Activated CD4-positive, alpha-beta T cell treated with anti-CD3 and anti-CD28 coated beads, Interleukin-2, amount 50 U/mL, for 48 hours (primary cell): ENCODE measurements at places on chromosomes 2 and 18.

- DNase-seq = no peak
Observed at GRCh38 chr18:8812631-8813030, 107.3 kb downstream of the MTCL1 start.

DNA sequence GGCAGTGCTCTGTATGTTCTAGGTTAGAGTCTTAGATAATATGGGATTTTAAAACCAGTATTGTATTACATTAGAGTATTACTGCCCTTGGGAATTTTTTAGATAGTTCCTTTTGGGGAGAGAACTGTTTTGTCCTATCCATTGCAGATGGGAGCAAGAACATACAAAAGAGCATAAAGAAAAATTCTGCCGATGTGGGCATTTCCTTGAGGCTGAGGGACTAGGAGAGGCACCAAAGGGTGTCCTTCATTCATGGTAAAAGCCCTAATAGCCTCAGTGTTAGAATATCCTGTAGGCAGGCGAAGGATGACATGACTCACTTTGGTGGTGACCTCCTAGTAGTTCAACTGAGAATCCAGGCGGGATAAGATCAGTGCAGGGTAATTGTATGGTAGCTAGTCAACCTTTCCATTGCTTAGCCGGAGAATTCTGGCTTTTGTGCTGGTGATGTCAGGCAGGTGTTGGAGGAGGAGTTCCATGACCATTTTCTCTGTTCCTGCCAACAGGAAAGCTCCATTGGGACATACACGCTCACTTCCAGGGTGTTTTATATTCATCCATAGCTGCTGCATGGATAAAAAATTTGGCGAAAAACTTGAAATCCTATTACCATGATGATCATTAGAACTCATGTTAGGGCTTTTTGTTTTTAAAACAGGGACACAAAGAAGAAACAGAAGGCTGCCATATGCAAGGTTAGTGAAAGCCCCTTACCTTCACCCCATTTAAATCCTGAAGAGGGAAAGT lies 28.1 kb downstream of the EPAS1 start:
- no peak for DNase-seq

- DNase-seq = no peak
Observed at GRCh38 chr2:84959095-84959565, 11.8 kb upstream of the KCMF1 start.

- DNase-seq = no peak
Observed at GRCh38 chr2:208294482-208295024, 28.5 kb downstream of the PIKFYVE start.

DNA sequence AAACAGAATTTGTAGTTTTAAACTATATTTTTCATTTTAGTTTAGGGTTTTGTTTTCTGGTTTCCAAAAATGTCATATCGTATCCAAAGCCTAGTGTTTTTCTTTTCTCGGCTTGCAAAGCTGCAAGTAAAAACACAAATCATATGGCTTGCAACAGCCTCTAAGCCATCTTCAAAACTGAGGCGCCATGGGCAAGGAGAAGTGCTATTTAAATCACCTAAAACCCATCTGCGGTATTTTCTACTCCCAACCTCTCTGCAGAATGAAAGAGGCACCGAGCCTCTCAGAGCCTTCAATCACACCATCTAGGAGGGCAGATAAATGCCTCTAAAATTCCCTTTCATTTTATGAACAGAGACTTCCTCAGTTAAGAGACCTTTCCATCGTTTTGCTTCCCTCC lies 25.2 kb downstream of the FECH start:
- no peak for DNase-seq

DNA sequence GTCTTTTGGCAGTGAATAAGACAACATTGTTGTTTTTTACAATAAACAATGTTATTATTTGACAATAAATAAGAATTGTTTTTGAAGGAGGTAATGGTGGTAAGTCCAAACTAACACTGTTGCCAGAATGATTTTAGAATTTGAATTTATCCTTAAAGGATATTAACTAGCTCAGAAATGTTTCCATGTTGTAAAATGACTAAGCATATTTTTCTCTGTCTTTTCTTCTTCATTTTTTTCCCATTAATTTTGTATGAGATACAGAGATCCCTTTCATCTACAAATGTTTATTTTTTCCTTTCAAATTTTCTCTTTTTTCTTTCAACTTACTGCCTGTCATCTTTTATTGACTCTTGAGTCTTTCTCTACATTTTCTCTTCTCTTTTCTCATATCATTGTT lies 66.5 kb upstream of the DOCK10 start:
- DNase-seq = no peak

DNA sequence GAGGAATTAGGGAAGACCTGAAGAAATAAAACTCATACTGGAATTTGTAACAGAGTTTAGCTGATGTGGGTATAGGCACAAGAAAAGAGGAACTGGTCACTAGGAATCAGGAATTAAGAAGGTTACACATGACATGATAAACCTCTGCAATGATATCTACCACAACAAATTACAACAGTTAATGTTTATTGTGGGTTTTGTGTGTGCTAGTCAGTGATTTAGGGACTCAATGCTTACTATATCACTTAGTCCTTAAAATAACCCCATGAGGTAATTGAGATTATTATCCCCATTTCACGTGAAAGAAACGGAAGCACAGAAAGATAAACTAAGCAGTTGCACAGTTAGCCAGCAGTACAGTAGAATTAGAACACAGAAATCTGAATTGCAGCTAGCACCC lies 415.8 kb upstream of the ZEB2 start:
- DNase-seq = no peak
